M059J (cell line): ENCODE measurements at places on chromosomes 7 and 10.
A peak's percentile ranks its signal among the peaks of the same experiment; 100 is the strongest.

DNA sequence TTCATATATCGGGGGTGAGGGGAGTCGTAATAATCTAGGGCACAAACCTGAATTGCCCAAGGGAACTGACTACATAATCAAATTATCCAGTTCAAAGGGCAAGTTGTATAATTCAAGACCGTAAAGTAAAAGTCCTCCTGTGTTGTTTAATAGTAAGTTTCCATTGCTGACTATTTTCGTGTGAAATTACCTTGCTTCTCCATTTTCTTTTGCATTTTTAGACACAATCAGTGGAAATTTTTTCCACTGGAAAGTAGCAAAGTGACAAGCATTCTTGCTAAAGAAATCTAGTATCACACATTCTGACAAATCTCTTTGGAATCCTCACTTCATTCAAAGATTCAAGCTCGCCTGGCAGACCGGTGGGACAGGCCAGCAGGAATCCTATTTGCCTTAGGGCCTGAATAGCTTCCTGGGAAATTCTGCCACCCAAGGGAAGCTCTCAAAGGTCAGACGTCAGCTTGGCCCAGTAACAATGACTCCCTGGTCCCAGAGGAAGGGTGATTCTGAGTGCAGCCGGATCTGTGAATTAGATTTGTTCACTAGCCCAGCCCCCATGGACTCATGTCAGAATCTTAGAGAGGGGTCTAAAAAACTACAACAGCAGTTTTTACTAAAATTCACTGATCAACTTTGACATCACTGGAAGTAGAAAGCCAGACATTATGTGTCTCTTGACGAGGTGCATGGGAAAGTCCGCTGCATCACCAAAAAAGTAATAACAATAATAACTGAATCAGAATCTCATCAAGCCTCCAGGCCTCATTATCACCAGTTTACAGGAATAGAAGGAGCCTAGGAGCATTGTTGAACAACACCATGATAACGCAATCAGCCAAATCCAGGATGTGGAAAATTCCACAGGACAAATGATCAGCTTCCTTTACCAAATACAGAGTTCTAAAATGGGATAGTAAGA lies 161.0 kb downstream of the SKIDA1 start:
- peak; percentile 95 for DNase-seq

- peak; percentile 53 for DNase-seq
Observed at GRCh38 chr7:32047075-32047474, 23.1 kb downstream of the PDE1C start.

DNA sequence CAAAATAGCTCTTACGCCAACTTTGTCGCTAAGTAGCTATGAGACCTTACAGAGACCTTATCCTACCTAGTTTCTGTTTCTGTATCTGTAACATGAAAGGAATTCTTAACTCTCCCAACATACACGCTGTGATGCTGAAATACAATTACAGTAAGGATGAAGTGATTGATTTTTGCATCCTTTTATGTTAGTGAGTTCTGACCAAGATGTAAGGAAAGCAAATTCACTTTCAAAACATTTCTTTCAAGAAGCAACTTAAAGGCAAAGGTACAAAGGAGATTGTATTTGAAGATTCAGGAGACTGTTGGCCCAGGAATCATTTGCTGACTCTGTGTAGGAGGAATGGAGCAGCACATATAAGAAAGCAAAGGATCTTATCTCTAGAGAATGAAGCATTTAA lies 7.1 kb upstream of the ANK3 start:
- DNase-seq: no peak

DNA sequence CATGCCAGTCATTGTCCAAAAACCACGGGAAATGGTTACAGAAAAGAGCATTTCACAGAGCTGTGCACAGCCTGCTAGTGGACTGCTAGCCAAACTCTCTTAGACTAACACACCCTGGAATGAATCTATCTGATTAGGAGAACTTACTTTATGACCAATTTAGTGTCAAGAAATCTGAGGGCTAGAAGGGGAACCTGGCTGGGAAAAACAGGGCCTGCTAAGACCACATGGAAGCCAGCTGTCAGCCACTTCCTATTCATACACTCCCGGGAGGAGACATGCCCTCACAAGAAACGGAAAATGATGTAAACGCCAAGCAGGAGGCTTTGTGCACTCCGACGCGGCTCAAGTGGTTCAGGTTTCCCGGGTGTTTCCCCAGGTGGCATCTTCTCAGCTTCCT lies 54.8 kb downstream of the MPP7 start:
- no peak for DNase-seq

DNA sequence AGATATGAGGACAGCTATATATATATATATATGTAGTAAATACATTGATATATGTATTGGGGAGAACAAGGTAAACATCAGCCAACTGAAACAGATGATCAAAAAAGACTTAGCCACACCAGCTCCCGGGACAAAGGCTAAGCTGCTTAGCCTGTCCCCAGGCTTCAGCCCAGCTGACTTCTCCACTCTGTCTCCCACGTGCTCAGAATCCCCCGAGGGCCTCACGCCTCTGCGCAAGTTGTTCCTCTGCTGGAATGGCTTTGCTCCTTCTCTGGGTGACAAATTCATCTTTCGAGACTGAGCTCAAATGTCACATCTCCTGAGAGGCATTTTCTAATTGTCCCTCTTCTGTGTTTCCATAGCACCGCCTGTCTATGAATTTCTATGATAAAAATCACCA lies 8.6 kb upstream of the INSIG1 start:
- DNase-seq: no peak

DNA sequence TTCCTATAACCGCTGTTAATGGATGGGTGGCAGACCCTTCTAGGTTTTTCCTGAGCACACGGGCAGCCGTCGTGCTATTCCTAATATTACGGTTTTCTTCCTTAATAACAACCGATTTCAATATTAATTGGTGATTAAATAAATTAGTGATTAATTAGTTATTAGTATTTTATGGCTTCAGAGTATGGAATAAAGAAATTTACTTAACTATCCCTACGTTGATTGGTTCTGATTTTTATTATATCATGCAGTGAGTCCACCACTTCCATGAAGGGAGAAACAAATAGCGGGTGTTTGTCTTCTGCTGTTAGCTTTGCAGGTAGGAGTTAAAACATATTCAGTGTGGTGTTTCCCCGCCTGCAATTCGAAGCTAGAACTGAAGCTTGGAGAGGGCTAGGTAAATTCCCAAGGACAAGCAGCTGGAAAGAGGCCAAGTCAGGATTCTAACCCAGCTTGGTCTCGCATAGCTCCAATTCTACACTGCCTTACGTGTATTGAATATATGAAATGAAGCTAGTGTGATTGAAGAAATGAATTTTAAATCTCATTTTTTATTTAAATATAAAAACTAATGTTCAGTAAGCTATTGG lies 928 bp upstream of the CSTF2T start:
- peak; percentile 40 for DNase-seq

GRCh38 chr10:119768455-119769094 lies 42.7 kb downstream of the INPP5F start:
- peak; percentile 14 for DNase-seq

- peak; percentile 53 for DNase-seq
Observed at GRCh38 chr7:28078036-28078901, 102.3 kb downstream of the JAZF1 start.

DNA sequence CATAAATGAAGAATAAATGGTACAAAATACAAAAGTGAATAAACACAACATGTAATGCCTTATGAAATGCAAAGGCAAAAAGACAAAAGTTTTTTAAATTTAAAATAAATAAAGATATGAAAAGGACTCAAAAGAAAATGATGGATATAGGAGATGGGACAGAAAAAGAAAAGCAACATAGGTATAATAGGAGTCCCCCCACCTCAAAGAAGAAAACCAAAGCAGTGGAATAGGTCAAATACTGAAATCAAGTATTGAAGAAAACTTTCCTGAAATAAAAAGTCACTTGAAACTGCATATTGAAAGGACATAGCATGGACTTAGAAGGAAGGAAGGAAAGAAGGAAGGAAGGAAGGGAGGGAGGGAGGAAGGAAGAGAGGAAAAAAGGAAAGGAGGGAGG lies 110.0 kb upstream of the FAM204A start:
- DNase-seq: no peak

- no peak for DNase-seq
Observed at GRCh38 chr10:60819271-60819670, 41.0 kb downstream of the CDK1 start.

GRCh38 chr7:96701258-96701657 lies 8.4 kb downstream of the SEM1 start:
- no peak for DNase-seq

DNA sequence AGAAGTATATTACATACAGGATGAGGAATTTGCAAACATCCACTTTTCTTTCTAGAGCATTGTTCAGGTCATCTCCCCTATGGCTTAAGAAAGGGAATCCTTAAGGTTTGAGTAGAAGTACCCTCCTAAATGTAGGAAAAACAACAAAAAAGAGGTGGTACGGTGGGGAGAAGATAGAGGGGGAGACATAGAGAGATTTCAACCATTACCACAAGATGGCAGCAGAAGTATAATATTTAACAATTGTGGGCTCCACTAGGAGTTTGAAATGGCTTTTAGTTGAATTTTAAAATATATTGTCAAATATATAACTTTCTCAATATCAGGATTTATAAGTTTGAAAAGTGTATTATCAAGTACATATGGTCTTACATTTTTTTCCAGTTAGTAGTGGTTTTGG lies 72.7 kb upstream of the PRKG1 start:
- peak; percentile 26 for DNase-seq

DNA sequence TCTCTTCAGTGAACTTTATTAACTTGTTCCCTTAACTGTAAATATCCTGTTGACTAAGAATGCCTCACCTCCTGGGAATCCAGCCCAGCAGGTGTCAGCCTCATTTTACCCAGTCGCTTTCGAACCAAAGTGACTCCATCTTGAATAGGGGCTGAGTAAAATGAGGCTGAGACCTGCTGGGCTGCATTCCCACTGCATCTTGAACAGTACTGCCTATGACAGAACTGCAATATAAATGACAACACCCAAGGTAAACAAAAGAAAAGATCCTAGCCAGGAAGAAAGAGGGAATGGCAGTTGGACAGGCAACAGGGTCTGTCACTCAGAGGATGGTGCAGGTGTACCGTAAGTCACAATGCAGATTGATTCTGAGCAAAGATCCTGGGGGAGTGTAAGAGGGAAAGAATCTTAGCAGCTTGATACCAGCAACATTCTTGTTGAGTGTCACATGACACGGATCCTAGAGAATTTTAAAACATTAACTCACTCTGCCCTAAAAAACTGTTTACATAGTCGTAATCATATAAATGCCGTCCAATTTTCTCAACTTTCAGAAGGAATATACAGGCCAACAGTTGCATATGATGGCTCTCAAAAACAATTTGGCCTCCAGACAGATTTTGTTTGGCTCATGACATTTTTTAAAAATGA lies 4.4 kb upstream of the FAM107B start:
- peak; percentile 74 for DNase-seq

GRCh38 chr10:5460468-5461202 lies 38.7 kb downstream of the CALML5 start:
- DNase-seq: no peak

- DNase-seq: no peak
Observed at GRCh38 chr10:99236627-99237309, 1.1 kb upstream of the HPSE2 start.

DNA sequence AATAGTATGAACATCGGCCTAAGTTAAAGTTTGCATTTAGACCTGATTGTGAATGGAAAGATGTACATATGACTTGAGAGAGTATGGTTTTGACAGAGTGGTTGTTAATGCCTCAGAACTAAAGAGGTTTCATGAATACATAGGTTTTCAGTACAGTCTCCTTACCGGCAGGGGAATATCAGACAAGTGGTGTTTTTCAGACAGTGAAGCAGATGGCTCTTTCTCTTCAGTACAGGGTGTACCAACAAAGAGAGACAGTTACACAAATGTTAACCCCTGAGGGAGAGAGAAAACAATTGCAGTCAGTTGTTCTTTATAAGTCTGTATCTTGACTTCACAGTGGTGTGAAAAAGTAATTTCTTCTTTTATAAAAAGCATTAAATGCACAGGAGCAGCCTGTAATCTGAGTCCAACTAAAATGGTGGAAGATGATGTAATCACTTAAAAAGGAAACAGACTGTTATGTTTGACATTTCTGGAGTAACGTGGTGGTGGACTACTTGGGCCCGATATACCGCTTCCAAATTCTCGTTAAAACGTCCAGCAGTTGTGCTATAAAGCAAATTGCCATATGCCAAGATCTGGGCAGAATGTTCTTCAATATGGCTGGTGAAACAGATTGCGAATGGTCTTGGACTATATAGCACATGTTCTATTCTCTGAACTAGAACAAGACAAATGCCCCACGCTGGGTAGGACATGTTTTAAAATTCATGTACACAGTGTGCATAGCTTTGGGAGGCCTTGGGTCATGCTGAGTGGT lies 69.2 kb downstream of the SDK1 start:
- no peak for DNase-seq

- DNase-seq: peak; percentile 86
Observed at GRCh38 chr10:29849126-29849833, 210.1 kb downstream of the JCAD start.

- DNase-seq: no peak
Observed at GRCh38 chr7:120852700-120853099, 5.2 kb downstream of the TSPAN12 start.

- peak; percentile 68 for DNase-seq
Observed at GRCh38 chr7:2800931-2801688, 43.0 kb downstream of the GNA12 start.

GRCh38 chr7:71937840-71938371 lies 474.2 kb downstream of the CALN1 start:
- DNase-seq: no peak

GRCh38 chr7:148982654-148983199 lies 45.6 kb downstream of the PDIA4 start:
- DNase-seq: peak; percentile 54

DNA sequence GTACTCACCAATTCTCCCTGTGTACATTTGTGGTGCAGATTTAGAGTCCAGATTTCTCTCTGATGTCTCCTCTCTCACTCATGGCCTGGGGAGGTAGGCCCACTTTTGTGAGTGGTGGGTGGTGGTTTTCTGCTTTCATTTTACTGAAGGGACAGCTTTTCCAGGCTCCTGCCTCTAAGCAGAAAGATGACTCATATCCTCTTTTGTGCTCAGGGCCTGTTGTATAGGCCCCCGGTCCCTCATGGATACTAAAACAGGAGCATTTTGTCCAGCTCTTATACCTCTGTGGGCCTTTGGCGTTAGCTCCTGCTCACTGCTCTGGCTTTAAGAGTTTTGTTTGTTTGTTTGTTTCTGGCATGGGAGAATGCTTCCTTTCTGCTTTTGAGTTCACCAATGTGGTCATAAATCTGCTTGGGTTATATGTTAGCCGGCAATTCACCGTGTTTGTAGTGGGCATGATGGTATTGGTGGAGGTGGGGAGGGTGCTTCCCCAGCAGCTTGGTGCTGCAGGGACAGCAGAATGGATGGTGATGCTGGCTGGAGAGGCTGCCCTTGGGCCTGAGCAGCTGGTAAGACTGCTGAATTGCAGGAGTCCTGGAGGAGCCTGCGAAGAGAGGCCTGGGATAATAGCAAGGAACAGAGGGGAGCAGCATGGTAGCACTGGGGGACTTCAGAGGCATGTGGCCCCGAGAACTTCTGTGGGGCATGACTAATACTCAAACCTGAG lies 468.7 kb downstream of the RPS24 start:
- peak; percentile 67 for DNase-seq

GRCh38 chr7:48298779-48299178 lies 127.5 kb downstream of the ABCA13 start:
- DNase-seq: peak; percentile 85
